Esophagus squamous epithelium (tissue), 5 donors: ENCODE measurements at places on chromosomes 1 and 21.

- no peak for DNase-seq
Observed at GRCh38 chr1:84585803-84586202, 11.6 kb upstream of the CTBS start.

DNA sequence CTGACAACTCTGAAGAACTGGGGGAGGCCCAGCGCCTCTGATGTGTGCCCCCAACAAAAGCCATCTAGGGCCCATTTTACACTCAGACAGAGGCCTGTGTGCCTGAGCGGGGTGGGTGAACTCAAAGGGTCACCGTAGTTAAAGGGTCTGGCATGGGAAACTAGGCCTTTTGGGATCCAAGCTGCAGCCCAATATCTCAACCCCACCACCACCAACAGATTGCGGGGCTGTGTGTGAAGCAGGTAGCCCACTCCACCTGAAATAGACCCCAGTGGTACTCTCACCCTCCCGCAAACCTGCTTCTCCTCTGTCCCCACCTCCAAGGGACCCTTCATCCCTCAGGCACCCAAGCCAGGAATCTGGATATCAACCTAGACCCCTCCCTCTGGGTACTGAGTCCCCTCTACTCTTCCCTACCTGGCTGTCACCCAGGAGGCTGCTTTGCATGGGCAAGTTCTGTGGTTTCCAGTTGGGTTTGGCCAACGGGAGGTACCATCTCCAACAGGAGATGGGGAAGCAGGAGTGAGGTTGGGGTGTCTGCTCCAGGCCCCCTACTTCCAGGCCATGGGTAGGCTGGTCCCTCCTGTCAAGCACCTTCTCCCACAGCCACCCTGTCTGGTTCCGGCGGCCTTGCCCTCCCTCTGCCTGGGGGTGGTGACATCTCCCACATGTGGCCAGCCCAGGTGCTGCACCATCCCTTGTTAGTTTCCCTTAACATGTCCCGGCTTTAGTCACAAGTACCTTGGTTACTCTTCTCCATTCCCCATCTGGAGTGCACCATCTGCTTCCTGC, 35.2 kb upstream of the LRP8 start:
- DNase-seq = no peak

GRCh38 chr1:35180776-35181374, 12.1 kb downstream of the SFPQ start:
- no peak for DNase-seq

GRCh38 chr1:149849947-149850360, 49.4 kb upstream of the BOLA1 start:
- no peak for DNase-seq

- no peak for DNase-seq
Observed at GRCh38 chr1:209010475-209011230, 572.9 kb upstream of the CAMK1G start.

GRCh38 chr21:26888256-26888655, 43.0 kb upstream of the ADAMTS1 start:
- no peak for DNase-seq

GRCh38 chr1:176857632-176858031, 306.9 kb downstream of the ASTN1 start:
- DNase-seq = no peak

DNA sequence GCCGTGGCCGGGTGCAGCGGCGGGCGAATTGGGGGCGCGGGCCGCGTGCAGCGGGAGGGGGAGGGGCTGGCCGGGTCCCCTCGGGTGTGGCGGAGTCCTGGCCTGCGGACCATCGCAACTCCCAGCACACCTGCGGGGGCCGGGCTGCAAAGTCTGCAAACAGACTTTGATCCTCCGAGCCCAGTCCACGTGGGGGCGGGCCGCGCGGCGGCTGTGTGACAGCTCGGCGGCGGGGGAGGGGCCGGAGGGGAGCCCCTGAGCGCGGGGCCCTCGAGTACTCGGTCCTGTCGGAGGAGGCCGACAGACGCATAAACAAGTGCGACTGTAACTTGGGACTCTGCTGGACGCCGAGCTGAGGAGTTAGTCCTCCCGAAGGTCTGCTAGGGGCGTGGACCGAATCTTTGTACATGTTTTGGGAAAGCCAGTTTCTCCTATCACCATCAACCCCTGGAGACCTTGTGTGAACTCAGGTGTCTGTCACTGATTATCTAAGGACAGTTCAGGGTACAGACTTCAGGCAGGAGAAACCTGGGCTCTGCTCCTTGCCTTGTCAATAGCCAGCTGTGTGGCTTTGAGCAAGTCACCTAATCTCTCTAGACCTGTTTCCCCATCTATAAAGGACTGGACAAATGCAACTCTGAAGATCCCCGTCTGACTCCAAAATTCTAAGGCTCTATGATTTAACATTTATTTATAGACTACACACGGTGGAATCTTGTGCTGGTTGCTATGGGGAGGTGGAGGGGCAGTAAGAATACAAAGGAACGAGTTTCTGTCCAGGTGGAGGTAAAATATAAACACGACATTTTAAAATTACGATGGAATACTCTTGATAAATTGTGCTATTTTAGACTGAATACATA, 710 bp upstream of the SLC30A1 start:
- DNase-seq = peak; percentile 64

- DNase-seq = no peak
Observed at GRCh38 chr1:224668984-224669383, 52.9 kb downstream of the CNIH3 start.

DNA sequence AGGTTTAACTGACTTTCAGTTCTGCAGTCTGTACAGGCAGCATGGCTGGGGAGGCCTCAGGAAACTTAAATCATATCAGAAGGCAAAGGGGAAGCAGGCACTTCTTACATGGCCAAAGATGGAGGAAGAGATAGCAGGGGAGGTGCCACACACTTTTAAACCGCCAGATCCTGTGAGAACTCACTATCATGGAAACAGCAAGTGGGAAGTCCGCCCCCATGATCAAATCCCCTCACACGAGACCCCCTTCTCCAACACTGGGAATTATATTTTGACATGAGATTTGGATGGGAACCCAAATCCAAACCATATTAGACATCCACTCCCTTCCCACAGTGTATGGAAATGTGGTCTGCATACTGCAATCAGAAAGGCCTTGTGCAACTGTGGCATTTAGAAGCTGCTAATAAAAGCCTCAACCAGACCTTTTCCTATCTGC, 148.2 kb downstream of the FCRL5 start:
- DNase-seq = no peak

GRCh38 chr1:234980291-234980644, 148.4 kb downstream of the TOMM20 start:
- no peak for DNase-seq

- no peak for DNase-seq
Observed at GRCh38 chr21:22758478-22758877, 1760.3 kb downstream of the NCAM2 start.

- no peak for DNase-seq
Observed at GRCh38 chr1:207028884-207029650, 3.5 kb downstream of the C1orf116 start.

- no peak for DNase-seq
Observed at GRCh38 chr1:6475381-6476133, 9.6 kb upstream of the TNFRSF25 start.
